ENCODE measurements at places on chromosomes 7 and 10.

DNA sequence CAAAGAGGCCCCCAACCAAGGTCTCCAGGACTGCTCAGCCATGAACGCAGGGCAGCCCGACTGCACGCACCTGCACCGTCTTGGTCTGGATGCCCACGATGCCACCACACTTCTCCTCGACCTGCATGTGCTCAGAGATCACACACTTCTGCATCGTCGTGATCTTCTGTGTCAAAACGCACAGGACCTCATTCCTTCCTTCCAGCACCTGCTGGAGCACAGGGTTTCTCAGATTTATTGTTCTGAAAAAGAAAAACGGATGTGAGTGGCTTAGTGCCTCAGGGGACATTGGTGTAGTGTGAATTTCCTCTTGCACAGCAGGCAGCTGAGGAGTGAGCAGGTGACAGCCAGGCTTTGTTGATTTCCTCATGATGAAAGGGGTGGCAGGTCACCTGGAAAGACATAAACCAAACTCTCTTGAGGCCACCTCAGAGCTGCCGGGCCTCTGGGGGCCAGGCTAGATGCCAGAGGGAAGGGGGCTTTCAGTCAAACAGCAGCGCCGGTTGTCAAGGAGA lies 38.2 kb downstream of the GSDME start:
- DNase-seq, result no peak

DNA sequence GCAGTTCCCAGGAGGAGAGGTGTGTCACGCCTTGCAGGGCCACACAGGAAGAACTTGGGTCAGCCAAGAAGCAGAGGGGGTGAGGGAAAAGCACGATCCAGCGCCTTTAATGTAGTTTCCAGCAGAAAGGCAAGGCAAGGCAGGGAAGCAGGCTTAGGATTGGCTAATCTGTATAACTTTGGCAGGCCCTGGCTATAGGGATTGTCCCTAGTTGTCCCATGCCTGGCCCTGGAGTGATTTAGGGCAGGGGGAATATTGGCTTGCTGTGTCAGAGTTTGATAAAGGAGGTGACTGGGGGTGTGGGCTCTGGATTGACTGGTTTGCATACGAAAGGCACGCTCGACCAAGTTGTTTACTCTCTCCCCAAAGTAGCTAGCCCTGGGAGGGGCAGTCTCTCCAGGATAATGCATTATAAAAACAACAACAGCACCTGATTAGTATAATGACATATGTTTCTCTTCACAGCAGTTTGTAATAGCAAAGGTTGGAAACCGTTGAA lies 44.5 kb downstream of the RBM28 start:
- no peak for DNase-seq

GRCh38 chr10:42754155-42755027 lies 28.2 kb upstream of the BMS1 start:
- peak; percentile 1 for DNase-seq

DNA sequence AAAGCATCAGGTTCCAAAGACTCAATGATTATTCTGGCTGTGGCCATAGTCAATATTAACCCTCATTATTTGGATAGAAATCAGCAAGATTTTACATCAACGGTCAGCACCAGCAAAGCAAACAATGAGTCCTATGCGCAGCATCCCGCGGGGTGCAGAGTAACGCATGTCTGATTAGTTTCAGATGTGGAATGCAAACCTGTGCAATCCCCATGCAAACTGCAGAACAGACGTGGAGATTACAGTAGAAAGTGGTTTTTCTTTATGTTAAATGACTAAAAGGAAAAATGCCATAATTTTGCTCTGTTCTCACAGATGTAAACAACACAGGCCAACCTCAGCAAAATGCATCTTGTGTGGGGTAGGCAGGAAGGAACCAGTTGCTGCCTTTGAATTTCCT lies 258.1 kb upstream of the GRB10 start:
- no peak for DNase-seq

DNA sequence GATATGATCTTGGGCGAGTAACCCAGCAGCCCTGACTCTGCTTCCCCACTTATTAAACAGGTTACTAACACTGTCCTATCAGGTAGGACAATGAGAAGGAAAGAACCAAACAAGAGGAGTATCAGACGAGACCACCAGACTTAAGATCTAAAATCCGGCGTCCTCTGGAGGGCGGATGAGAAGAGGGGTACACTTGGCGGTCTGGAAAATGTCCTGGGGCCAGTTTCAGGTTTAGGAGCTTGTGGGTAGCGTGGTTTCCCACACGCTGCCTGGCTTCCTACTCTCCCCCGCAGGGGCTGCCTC lies 635 bp downstream of the ZNF32 start:
- peak; percentile 16 for DNase-seq

DNA sequence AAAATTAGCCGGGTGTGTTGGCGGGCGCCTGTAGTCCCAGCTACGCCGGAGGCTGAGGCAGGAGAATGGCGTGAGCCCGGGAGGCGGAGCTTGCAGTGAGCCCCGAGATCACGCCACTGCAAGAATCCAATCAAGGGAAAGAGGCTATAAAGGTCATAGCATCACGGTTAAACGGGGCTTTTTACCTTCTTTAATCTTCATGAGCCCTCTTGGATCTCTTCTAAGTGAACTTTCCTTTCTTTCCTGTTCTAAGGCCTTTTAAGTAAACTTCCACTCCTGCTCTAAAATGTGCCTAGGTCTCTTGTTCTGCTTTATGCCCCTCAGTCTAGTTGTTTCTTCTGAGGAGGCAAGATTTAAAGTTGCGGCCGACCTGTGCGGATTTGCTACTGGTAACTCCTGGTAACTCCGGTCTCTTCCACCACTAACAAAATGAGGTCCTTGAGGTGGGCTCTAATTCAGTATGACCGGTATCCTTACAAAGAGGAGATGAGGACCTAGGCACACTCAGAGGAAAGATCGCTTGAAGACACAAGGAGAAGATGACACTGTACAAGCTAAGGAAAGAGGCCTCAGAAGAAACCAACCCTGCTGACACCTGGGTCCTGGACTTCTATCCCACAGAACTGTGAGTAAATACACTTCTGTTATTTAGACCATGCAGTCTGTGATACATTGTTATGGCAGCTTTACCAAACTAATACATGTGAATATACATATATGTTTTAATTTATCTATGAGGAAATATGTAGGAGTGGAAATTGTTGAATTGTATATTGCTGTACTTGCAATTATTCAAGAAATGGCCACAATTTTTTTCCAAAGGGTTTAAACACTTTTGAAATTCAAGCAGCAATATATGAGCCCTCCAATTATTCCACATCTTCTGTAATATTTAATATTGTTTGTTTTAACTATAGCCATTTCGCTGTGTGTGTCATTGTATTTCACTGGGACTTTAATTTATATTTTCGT lies 331.5 kb upstream of the CNTNAP2 start:
- no peak for DNase-seq

DNA sequence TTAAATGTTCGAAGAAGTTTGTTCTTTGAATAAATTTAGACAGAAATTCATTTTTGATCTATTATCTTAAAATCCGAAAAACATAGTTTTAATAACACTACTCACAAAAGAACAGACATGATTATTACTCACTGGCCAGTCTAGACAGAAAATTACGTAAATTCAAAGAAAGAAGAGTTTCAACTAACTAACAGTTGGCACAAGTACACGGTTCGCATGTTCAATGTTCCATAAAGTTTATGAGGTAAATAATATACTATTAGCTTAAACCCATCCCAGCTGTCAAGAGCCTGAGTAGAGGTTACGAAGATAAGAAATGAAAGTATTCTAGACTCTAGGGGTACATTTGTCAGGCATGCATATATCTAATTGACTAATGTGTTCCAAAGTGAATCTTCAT lies 151.8 kb upstream of the ASAH2 start:
- DNase-seq, result no peak

DNA sequence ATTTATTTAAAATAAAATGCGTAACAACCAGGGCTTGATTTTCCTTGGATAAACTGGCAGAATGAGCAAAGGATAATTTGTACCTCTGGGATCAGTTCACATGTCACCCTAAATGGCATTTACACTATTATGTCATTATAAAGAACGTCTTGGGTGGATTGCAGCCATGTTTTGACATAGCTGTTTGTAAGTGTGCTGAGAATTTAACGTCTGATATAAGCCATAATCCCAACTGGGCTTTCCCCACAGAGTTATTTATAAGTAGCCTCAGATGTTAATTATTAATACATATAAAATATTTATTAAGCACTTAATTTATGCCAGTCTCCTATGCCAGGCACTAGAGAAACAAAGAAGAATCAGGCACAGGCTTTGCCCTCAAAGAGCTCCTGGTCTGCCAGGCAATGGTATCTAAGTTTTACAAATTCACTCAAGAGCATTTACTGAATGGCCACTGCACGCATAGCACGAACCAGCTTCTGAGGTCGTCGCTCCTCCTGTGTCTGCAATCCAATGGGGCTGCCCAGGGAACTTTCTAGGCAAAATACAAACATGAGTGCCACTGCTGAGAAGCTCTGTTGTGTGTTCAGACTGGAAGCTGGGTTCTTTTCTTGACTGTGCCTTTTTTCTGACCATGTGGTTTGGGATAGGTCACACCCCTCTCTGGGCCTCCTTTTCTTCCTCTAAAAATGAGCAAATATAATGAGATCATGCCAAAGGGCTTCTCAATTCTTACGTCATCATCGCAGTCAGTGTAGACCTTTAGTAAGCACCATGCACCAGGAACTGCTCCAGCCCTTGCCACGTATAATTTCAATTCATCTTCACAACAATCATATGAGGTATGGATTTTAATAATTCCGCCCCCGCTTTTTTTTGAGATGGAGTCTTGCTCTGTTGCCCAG lies 11.3 kb upstream of the CTBP2 start:
- DNase-seq, result no peak

DNA sequence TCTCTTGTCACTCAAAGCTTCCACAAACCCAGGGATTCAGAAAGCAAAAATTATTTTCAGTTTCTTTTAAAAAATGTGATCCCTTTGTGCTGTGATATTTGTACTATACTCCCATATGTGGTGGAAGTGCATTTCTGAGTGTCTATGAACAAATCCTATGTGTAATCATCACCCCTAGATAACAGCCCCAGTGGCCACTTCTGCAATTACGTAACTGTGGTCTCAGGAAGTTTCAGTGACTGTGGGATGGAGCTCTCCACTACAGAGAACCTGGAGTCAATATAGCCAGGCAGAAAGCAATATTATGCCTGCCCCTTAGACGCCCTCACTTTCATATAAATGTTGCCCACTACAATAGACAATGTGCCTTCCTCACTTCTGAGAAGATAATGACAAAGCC lies 1101.7 kb upstream of the GHITM start:
- no peak for DNase-seq

GRCh38 chr10:127550861-127551260 lies 1.8 kb downstream of the NPS start:
- DNase-seq, result peak; percentile 5

DNA sequence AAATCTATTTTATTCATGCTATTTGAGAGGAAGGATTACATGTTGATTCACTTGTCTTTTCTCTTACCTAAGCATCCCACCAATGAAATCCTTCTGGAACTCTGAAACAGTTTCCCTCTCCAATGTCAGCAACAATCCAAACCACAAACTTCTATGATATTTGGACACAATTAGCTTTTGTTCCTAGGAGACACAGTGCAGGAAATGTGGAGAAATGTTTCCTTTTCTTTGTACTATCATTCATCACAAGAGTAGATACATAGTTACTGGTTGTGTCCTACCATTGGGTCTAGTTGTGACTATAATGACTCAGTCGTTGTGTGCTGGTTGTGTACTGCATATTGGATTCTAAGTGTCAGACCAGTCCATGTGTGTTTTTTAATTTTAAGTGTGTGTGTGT lies 156.8 kb upstream of the MAGI2 start:
- no peak for DNase-seq

- no peak for DNase-seq
Measured at GRCh38 chr7:152093717-152094116, 68.2 kb downstream of the GALNT11 start.
